ENCODE measurements at places on chromosomes 1 and 21.

- no peak for DNase-seq
These were observed 792 bp downstream of the GOLPH3L start for GRCh38 chr1:150696162-150696561.

GRCh38 chr1:184859381-184860105 lies 104.9 kb upstream of the EDEM3 start:
- no peak for DNase-seq

- DNase-seq, result no peak
These were observed 4.8 kb downstream of the FAM131C start for GRCh38 chr1:16068356-16069270.

GRCh38 chr1:56557746-56558145 lies 21.6 kb downstream of the PLPP3 start:
- no peak for DNase-seq

DNA sequence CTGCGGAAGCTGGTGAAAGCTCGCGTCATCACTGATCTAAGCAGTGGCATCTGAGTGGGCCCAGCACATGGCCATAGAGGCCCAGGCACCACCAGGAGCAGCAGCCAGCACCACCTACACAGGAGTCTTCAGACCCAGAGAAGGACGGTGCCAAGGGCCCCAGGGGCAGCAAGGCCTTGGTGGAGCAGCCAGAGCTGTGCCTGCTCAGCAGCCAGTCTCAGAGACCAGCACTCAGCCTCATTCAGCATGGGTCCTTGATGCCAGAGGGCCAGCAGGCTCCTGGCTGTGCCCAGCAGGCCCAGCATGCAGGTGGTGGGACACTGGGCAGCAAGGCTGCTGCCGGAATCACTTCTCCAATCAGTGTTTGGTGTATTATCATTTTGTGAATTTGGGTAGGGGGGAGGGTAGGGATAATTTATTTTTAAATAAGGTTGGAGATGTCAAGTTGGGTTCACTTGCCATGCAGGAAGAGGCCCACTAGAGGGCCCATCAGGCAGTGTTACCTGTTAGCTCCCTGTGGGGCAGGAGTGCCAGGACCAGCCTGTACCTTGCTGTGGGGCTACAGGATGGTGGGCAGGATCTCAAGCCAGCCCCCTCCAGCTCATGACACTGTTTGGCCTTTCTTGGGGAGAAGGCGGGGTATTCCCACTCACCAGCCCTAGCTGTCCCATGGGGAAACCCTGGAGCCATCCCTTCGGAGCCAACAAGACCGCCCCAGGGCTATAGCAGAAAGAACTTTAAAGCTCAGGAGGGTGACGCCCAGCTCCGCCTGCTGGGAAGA lies 3.2 kb upstream of the ARTN start:
- DNase-seq, result no peak

- DNase-seq, result no peak
These were observed 64.6 kb downstream of the IER5 start for GRCh38 chr1:181152892-181153633.
